ENCODE measurements at places on chromosomes 1 and 21.

DNA sequence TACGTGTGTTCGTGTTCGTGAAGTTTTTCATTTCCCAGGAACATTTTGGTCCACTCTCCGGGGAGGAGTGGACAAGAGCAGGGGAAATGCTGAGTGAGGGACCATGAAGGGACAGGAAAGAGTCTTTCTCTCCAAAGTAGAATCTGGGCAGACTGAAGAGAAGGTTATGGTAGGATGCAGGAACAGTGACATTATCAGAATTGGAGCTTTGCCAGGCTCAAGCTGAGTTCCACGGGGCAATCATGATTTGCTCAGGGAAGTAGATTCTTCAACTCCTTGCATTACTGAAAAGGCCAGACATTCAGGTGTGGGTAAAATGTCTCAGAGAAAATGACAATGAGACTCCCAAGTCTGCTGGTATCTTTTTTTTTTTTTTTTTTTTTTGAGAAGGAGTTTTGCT is 16.6 kb downstream of the ATP1A4 start:
- no peak for DNase-seq

- DNase-seq: no peak
Observed at GRCh38 chr1:10851024-10852013, 54.9 kb upstream of the CASZ1 start.

GRCh38 chr1:10736634-10737586 is 59.5 kb downstream of the CASZ1 start:
- no peak for DNase-seq

DNA sequence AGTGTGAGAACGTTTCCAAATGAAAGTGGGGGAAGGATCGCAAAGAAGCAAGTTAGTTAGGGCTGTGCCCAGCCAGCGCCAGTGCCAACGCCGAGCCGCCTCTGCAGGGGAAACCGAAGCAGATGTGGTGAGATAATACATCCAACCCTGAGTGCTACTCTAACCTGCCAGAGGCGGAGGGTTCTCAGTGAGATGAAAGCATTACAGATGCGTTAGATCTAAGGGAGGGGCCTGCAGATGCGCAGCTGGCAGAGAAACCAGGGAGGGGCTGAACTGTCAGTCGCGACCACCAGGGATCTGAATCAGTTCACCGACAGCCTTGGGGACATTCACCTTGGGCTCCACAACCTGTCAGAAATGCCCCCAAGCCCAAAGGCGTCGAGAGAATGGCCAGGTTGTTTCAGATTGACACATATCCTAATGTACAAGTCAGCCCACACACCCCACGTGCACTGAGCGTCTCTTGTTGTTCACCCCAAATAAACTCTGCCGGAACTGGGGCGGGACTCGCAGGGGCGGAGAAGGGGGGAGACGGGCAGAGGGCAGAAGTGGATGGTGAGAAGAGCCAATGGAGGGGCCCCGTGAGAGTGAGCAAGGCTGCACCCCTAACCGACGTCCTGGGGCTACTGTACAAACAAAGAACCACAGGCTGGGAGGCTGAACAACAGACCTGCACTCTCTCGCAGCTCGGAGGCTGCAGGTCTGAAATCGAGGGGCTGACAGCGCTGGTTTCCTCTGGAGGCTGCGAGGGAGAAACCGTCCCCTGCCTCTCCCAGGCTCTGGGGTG is 8.7 kb upstream of the UMODL1 start:
- DNase-seq: peak; percentile 31

DNA sequence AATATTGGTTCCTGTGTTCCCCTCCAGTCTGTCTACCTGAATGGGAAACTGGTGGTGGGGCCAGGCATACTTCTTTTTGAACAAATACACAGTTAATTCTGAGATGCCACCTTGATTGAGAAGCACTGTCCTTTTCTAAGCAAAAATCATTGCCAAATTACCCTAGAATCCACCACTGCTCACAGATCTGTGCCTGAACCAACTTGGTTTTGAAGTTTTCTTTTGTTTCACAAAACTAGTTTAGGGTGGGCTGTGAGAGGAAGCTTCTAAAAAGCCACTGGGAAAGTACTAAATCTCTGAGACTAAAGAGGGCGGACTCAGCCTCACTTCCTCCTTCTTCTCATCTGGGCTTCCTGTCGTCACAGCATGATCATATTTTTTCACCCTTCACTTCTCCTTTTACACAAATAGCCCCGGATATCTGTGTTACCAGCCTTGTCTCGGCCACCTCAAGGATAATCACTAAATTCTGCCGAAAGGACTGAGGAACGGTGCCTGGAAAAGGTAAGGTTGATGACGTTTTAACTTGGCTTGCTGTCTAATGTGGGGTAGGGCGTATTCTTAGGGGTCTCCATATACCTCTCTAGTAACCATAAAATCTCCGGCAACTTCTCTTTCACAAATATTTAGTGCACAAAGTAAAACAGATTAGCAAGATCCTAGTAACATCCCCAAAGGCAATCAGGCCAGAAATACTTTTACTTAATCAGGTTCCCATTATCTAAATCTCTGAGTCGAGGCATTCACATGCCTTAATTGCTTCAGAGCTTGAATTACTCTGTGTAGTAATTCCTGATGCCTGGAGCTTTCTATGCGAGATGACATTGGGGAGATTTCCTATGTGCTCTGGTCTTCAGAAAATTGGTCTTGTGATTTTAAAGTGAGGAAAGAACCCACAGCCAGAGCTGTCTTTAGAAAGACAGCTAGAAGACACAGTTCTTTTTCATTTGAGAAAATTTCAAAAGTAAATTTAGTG is at the start of gene CD53:
Gene CD53 (plus strand): TSS at position 404 of the 976 bp plus-strand sequence. CDS start 18,261 bp downstream, outside the sequence.
- DNase-seq: no peak

- DNase-seq: no peak
Observed at GRCh38 chr1:117570988-117571409, 34.8 kb upstream of the TENT5C start.

- no peak for DNase-seq
Observed at GRCh38 chr1:169676001-169676400, 35.4 kb downstream of the SELL start.

DNA sequence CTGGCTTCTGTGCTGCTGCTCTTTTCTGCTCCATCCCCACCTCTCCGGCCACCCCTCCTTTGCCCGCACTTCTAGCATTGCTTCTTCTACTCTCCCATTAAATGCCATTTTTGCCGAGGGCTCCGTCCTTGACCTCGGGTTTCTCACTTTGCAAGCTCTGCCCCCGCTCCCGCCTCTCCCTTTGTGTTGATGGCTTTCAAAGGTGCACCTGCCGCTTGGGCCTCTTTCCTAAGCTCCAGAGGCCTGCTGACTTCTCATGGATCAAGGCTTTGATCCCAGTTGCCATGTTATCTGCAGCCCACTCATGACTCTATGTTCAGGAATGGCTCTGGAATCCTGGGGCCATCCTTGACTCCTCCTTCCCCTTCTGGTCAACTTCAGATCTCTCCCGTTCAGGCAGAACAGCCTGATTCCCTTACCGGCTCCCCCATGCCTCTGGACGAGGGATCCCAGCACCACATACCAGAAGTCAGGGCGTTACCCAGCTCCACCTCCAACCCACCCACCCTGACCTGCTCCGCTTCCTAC is 54.3 kb downstream of the TLR5 start:
- no peak for DNase-seq

- DNase-seq: no peak
Observed at GRCh38 chr1:156079762-156080161, 2.5 kb downstream of the MEX3A start.

GRCh38 chr1:196088541-196088940 is 519.7 kb downstream of the KCNT2 start:
- no peak for DNase-seq
